AG20443 (cell line): ENCODE measurements at places on chromosomes 5 and 9.

- DNase-seq = no peak
Measured at GRCh38 chr5:14696057-14696456, 31.5 kb downstream of the OTULIN start.

GRCh38 chr5:27906931-27907601, 868.7 kb upstream of the CDH9 start:
- DNase-seq = no peak

DNA sequence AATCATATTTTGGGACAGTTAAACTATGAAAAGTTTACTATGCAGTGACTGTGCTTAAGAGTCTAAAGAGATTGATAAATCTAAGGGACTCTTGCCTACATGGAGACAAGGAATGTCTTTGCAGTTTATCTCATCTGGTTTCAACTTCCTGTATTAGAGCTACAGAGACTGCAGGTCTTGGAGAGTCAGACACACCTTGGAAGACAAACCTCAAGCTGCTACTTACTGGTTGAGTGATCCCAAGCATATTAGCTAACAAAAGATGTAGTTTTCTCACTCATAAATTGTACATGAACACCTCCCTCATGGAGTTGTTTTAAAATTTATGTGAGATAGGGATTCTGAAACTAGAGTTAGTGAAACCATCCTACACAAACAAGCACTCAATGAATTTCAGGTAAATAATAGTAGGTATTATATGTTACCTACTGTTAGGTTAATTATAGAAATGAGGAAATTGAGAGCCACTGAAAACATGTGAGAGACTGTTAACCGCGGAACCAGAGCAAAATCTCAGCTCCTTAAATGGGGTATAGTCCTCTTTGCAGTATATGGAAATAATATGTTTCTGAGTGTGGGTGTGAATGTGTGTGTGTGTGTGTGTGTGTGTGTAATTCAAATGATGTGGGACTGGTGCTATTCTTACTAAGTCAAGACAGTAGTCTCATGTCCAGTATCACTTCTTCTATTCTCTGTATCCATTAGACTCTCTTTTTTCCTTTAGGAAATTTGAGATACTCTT, 752.1 kb downstream of the DTWD2 start:
- no peak for DNase-seq

- no peak for DNase-seq
Measured at GRCh38 chr9:6673326-6674025, 27.9 kb upstream of the GLDC start.

- no peak for DNase-seq
Measured at GRCh38 chr5:62041156-62041756, 264.8 kb upstream of the KIF2A start.

DNA sequence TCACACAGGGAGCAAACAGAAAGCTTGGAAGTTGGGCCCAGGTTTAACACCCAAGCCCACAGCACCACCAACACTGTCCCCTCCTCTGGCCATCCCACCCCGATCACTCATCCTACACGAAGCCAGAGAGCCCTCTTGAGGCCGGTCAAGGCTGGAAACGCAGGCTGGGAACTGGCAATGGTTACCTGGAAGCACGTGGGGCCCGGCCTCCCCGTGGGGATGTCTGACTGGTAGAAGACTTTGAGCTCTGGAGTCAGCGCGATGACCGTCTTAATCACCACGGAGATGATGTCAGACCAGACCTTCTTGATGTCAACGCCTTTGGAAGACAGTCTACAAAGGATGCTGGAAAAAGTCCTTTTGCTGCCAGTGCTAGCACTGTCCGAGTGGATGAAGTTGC, 104.1 kb downstream of the TTLL11 start:
- DNase-seq = no peak

GRCh38 chr5:54320256-54320655, 9.9 kb upstream of the ARL15 start:
- no peak for DNase-seq

GRCh38 chr9:2229109-2229721, 214.1 kb downstream of the SMARCA2 start:
- no peak for DNase-seq

DNA sequence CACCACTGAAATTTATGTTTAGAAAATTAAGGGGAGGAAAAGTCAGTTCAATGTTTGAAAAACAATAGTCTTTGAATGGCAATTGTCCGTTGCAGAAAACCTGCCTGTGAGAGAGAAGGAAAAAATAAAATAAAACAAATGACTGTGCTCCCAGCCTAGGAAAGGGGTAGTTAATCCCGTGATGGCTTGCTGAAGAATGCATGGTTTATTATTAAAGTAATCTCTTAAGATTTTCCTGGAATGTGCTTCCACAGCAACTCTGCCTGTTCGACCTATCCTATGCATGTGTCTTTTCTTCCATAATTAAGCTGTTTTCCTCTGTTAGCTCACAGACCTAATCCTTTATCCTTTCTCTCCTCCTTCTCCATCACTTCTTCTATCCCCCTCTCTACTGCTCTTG, 2.4 kb upstream of the DAB2 start:
- DNase-seq = peak; percentile 52

- DNase-seq = no peak
Measured at GRCh38 chr5:51276250-51276649, 107.0 kb upstream of the ISL1 start.

GRCh38 chr9:35311891-35312639, 150.3 kb downstream of the UNC13B start:
- peak; percentile 27 for DNase-seq

DNA sequence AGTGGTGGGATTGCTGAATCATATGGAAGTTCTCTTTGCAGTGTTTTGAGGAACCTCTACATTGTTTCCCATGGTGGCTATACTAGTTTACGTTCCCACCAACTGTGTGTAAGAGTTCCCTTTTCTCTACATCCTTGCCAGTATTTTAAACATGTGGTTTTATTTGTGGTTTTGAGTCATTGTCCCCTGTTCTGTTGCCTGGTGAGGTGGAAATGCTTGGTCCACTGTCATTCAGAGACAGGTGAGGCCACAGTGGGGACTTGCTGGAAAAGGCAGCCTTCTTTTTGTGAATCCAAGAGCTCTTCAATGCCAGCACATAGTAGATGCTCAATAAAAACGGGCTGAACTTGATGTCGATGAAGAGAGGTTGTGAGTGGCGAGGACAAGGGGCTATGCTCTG, 44.2 kb downstream of the SH3PXD2B start:
- no peak for DNase-seq

- no peak for DNase-seq
Measured at GRCh38 chr5:168052686-168053085, 238.8 kb upstream of the WWC1 start.

- DNase-seq = no peak
Measured at GRCh38 chr9:3179711-3180110, 335.8 kb upstream of the PUM3 start.

- DNase-seq = peak; percentile 20
Measured at GRCh38 chr5:172235132-172235780, 41.3 kb downstream of the EFCAB9 start.

GRCh38 chr5:159241946-159242552, 21.0 kb upstream of the UBLCP1 start:
- no peak for DNase-seq

- DNase-seq = no peak
Measured at GRCh38 chr5:2128686-2129355, 246.1 kb upstream of the IRX4 start.

DNA sequence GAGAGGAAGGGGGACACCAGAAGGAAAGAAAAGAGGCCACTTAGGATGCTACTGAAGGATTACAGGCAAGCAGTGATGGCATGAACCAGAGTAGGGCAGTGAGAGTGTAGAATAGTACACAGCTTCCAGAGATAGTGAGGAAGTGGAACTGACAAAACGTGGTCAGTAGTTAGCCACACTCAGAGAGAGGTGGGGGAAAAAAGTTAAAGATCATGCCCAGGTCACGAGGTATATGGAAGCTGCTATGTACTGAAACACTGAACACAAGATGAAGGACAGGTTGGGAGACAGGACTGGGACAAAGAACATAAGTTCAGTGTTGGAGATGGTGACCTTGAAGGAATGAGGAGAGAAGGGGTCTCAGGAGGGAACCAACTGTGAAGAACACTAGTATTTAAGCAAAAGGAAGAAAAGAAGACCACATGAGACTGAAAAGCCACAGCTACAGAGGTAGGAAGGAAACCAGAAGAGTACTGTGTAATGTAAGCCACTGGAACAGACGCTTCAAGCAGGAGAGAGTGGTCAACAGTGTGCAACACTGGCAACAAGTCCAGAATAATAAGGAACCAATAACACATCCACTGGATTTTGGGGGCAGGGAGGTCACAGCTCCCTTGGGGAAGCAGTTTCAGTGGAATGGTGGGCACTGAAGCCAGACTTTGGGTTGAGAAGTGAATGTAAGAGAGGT, 45.5 kb downstream of the ELL2 start:
- no peak for DNase-seq

DNA sequence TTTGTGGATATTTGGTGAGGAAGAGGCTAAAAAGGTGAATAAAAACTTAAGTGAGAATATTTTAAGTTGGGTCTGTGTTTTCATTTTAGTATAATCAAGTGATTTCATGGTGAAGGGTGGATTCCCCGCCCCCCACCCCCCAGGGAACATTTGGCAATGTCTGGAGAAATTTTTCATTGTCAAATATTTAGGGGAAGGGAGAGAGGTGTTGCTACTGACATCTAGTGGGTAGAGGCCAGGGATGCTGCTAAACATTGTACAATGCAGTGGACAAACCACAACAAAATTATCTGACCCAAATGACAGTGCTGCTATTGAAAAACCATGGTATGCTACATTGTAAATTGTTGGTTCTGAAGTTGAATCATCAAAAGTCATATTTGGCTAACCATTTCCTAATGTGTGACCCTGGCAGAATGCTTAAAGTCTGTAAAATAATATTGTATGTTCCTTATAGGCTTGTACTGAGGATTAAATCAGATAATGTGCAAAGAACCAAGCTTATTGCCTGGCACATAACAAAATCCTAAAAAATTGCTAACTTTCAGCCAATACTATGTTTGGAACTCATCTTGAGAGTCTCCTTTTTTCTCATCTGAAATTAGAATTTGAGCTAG, 5.6 kb downstream of the C5orf24 start:
- peak; percentile 45 for DNase-seq
